ENCODE measurements at places on chromosomes 4 and X.

- no peak for DNase-seq
These were observed 92.7 kb downstream of the SRPX start for GRCh38 chrX:38127961-38128360.

DNA sequence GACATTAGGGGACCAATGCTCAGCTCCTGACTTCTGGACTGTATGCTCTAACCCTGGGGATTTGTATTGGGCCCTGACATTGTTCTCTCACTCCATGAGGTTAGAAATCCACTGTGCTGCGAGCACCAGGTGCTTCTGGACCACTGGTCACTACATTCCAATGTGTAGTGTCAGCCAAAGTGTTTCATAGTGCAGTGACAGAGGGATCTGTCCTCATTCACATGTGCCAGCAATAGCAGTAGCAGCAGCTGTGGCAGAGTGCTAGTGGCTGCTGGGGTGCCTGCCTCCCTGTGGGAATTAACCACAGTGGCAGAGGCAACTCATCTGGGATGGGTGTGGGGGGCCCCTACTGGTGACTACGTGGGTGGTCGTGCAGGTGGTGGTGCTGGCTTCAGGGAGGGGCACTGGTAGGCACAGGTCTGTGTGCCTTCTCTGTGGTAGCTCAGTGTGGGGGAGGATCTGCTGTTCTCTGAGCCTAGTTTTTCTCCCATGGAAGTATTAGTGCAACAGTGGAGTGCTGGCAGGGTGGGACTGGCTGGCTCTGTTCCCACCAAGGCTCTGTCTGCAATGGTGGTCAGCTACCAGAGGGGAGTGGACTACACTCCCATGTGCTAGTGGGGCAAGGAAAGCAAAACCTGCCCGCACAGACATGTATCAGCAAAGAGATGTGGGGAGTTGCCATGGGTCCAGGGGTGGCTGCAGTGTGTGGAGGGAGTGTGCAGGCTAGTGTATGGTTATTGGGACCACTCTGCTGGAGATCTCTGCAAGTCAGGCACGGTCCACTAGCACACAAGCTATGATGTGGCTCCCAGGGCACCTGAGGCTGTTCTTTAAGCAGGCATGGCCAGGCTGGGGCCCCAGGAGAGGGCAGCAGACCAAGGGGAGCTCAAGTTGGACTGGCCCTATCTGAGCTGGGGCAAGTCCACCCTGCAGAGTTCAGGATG, 78.5 kb downstream of the SCLT1 start:
- peak; percentile 14 for DNase-seq

- no peak for DNase-seq
These were observed 1293.6 kb upstream of the TENM3 start for GRCh38 chr4:180949424-180950213.

GRCh38 chr4:151035328-151035727, 20.2 kb upstream of the LRBA start:
- DNase-seq: no peak

GRCh38 chr4:38610966-38611431, 53.0 kb upstream of the KLF3 start:
- DNase-seq: no peak

DNA sequence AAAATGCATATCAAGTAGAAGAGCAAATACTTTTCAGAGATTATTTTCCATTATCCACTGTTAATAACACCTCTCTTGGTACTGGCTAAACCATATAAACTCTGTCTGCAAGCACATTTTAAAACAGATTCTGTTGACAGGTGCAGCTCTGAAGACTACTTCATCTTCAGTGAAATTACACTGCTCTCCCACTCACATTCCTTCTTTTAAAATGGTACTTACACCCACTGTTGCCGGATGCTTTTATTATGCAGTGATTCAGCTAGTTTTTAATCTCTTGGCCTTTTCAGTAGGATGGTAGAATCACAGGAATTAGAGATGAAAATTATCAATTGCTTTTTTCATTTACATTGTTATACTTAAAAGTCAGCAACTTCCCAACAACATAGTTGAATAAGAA, 381.6 kb downstream of the GASK1B start:
- DNase-seq: no peak

- no peak for DNase-seq
These were observed 329.5 kb downstream of the GRIA2 start for GRCh38 chr4:157550028-157550427.

DNA sequence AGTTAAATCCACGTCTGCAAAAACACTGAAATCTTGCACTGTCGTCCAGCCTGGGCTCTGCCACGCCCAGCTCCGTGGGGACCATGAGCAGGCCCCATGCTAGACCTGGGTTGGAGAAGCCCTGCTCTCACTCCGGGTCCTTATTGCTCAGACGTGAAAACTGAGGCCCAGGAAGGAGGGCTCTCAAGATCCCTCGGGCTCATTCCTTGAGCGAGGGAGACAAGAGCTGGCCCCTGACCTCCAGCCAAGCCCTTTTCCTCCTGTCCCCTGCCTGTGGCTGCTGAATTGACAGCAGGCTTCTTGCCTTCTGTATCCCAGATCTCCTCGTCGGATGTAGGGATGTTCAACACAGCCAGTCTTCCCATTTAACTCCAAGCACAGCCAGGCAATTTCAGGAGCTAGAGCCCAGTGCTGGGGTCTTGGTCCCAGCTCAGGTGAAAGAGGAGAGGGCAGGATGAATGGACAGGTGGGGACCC, 109.5 kb downstream of the CPZ start:
- DNase-seq: no peak

- DNase-seq: no peak
These were observed 16.8 kb downstream of the POU4F2 start for GRCh38 chr4:146655521-146655856.

DNA sequence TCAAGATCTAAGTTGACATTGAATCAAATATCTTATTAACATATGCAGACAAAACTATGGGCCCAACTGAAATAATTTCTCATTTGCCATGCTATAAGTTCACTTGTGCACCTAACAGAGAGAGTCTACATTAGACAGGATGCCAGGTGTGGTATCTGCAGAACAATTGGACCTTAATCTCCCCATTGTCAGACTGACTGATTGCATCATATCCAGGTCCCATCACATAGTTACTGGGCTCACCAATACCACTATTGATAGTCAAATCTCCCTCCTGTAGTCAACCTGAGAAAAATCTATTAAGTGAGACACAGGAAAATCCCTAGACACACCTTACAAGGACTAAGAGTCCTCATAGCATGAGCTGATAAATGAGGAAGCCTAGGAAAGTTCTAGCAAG, 156.0 kb upstream of the FRG1 start:
- DNase-seq: no peak

- DNase-seq: peak; percentile 45
These were observed 70.1 kb downstream of the USP46 start for GRCh38 chr4:52588771-52589591.

- no peak for DNase-seq
These were observed 226.4 kb upstream of the CASK start for GRCh38 chrX:42149765-42150164.

DNA sequence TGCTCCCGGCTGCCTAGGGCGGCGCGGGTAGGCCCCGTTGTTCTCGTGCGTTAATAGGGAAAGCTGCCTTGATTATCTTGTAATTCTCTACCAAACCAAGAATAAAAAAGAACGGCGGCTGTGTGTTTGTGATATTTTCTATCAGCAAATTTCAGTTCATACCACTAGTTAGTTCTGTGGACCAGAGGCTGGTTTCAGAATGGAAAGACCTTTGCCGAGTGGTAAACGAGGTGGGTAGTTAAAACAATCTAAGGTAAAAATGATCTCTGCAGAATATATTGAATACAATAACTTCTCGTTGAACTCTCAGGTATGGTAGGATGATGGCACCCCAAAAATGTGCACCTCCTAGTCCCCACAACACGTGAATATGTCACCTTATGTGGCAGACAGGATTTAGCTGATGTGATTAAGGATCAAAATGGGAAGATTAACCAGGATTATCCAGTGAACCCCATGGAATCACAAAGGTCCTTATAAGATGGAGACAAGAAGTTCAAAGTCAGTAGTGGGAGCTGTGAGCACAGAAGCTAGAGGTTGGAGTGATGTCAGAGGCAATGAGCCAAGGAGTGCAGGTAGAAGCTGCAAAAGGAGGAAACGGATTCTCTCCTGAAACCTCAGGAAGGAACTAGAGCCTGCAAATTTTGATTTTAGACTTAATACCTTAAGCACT, 574 bp upstream of the CFAP97 start:
- no peak for DNase-seq

GRCh38 chrX:45668686-45669443, 468.2 kb upstream of the DIPK2B start:
- DNase-seq: no peak

DNA sequence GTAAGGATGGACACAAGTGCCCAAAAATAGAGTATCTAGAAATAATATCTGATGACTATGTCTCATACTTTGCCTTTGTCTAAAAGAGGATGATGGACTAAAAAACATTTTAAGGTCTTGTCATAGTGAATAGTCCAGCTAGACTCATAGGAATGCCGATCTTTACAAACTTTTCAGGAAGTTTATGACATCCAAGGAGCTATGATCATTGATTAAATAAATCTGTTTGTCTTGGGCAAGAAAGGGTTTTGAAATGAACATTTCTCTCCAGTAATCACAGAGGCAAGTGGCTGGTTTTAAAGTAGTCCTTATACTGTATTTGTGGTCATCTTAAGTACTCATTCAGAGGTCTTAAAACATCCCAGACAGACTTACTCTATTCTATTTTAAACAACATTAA, 109.8 kb downstream of the MAPK10 start:
- no peak for DNase-seq

GRCh38 chr4:187665086-187665485, 330.5 kb upstream of the ZFP42 start:
- no peak for DNase-seq

GRCh38 chrX:78555401-78555980, 103.6 kb downstream of the RTL3 start:
- DNase-seq: no peak

DNA sequence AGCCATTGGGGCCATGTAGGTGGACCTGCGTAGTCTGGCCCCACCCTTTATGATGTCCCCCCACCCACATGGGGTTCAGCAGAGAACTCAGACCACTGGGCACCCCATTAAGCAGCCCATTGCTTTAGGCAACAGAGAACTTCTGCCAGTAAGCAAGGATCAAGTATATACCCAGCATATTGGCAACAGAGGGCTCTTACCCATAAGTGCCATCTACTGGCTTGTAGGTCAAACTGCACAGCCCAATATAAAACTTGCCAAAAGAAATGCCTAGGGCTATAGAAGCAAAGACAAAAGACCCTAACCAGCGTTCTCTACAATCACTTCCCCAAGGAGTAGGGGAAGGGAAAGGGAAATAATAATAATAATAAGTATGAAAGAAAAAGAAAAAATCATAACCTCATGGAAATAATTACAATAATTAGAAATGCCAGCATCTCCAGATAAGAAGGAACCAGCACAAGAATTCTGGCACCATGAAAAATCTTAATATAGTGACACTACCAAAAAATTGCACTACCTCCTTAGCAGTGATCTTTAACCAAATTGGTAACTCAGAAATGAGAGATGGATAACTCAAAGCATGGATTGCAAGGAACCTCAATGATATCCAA, 1090.7 kb downstream of the FAT4 start:
- no peak for DNase-seq

DNA sequence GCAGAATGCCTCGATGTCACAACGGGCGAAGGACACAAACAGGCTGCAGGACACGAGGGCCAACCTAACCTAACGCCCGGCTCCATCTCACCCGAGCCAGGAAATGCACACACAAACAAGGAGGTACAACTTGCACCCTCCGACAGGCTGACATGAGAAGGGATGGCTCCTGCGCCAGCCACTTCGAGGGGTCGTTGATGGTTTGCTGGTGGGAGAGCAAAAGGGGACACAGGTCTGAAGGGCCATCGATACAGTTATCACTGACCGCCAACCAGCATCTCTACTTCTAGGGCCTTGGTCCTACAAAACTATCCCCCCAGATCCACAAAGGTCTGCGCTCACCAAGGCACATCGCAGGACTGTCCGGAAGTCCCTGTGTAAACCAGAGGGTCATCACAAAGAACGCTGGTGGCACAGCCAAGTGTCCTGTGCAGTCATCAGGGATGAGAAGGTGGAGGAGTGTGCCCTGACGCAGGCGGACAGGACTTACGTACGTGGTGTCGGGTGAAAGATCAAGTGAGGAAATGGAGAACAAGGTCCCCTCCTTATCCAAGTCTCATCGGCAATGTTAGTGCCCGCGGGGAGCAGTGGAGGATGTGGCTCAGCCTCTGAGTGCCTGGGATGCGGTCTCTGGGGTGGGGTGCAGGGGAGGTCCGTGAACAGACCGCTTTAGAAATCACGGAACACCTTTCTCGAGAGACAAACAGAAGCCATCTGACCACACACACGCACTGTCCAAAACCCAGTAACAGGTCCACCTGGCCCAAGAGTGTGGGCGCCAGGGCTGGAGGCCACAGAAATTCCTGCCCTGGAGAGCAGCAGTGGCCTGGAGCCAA, 7.0 kb downstream of the MXD4 start:
- DNase-seq: peak; percentile 19

- peak; percentile 41 for DNase-seq
These were observed 126.9 kb downstream of the ELOVL6 start for GRCh38 chr4:110071466-110071865.

GRCh38 chrX:105101378-105101777, 119.1 kb downstream of the TEX13A start:
- DNase-seq: no peak

DNA sequence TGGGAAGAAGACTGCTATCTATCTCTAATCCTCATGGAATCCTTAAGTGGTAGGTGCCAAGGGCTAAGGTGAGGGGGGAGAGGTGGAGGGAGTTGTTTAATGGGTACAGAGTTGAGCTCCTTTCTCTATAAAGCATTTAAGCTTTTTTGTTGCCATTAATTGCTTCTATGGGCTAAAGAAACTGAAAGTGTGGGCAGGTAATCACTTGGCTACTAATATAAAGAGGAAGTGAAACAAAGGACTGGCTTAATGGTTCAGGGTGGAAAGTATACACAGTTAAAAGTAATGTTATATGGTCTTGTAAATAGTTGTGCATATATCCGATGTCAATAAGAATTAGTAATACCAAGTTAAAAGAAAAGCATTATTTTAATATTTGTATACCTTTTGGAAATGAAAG, 83.9 kb downstream of the POLA1 start:
- DNase-seq: no peak

DNA sequence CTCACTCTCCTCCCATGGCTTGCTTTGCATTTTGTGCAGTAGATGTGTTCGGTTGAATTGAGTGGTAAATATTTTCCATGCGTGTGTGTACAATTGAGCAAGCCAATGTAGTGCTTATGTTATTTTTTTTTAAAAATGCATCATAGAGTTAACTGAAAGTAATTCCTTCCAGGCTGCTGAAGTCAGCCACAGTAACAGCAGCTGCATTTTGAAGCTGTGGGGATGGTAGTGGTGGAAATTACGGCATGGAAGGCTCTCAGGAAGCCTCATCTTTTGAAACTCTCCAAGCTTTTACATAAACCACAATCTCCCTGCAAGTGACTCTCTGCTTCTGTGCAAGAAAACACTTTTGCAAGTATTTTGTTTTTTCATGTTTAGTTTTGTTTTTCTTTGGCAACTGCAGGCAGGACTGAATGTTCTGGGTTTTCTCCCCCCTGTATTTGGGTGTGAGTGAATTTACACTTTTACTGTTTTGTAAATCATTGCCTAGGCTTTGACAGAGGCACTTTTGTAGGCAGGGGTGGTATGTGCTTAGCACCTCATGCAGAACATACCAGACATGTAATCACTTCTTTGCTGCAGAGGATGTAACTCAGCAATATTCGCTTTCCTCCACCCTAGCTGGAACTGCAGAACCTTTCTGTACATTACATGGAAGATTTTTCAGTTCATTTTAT, 56.2 kb downstream of the LRRC66 start:
- peak; percentile 21 for DNase-seq

Measured in femur (tissue), 1 donor.